ENCODE measurements at places on chromosomes 16 and 17.

GRCh38 chr16:886802-887731 is 83.7 kb downstream of the LMF1 start:
- DNase-seq = no peak

GRCh38 chr17:45229681-45230409 is 8.2 kb downstream of the FMNL1 start:
- DNase-seq = peak; percentile 57

DNA sequence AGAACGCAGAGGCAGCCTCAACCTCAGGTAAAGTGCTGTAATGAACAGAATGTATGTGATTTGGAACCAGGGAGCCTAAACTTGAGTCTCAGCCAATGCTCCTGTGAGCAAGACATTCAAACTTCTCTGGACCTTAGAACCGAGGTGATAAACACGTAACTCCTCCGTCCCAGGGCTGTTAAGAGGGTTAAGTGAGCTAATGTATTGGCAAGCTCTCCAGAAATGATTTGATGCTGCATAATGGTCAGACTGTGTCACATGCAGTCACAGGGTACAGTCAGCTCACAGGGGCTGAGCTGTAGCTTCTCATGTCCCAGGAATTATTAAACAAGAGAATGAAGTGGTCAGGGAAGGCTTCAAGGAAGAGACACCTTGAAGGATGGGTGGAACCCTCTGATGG is 10.0 kb upstream of the SLC4A1 start:
- no peak for DNase-seq

- DNase-seq = no peak
Measured at GRCh38 chr16:86073103-86073625, 174.2 kb downstream of the IRF8 start.

DNA sequence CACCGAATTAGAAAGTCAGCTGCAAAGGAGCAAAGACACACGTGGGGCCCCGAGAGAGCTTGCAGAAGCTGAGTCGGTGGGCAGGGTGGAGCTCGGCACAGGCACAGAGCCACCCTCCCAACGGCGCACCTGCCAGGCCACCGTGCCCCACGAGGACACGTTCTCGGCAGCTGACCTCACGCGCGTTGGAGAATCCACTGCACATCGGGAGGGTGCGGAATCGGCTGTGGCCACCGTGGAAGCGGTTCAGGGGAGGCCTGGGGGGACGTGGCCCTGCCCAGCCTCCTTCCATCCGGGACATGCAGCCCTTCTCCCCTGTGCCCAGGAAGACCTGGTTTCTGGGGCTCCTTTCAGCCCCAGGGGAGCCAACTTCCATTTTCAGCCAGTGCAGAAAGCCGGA is 20.9 kb upstream of the ZFPM1 start:
- DNase-seq = no peak

DNA sequence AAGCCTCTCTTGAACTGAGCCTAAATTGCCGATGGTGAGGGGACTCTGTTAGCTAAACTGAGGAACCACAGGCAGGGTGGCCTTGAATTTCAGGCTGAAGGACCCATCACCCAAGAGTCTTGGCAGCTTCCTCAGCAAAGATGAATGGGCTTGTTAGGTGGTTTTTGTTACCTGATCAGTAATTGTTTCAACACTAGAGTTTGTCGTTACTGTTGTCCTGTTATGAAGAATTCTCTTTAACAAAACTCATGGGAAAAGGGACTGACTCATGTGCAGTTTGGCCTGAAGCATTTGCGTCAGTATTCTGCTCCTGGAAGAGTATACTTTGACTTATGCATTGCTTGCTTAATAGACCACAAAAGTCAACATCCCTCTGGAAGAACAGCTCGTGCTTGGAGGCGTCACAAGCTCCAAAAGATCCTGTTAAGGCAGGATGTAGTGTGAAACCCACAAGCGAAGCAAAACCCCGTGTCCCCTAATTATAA is 206.0 kb downstream of the IRX3 start:
- DNase-seq = no peak

DNA sequence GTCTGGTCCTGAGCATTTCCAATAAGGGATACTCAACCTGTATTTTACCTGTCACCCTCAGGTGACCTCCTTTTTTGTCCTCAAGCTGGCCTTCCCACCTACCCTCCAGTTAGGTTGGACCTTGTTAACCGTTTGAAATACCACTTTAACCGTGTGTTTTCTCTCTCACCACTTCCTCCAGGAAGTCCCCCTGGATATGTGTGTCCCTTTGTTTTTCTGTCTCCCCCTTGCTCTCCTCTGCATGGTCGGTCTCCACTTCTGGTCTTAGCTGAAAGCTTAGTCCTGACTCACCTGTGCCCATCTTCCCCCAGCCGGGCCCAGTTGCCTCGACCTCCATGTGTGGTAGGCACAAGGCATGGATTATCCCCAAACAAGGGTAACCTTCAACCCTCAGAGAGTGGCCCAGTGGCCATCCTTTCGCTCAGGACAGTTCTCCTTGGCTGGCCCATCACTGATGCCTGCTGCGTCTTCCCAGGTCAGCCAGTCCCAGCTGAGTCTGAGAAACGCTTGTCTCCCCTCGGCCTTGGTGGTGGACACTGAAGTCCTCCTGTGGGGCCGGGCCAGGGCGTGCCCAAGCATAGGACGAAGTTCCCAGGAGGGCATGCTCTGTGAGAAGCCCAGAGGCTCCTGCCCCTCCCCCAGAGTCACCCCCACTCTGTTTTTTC is 20.0 kb downstream of the LASP1 start:
- no peak for DNase-seq

- DNase-seq = no peak
Measured at GRCh38 chr17:79152110-79152509, 77.5 kb downstream of the ENGASE start.

DNA sequence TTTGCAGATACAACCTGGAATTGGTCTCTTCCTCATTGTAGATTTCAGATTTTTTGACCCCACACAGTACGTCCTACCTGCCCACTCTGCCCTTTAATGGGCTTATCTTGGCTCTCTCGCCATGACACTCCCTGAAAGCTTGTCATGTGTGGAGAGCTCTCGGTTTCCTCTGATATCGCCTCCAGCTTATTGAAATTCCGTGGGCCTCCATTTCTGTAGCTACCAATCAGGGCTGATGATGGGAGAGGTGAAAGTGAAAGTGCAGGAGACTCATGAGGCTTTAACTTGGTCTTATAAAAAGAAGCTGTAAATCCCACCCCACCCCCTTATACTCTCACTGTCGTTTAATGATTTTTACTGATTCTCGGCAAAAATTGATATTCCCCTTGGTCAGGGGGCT is 17.7 kb downstream of the HOXB1 start:
- DNase-seq = no peak

GRCh38 chr17:82776454-82776853 is 24.6 kb downstream of the TBCD start:
- DNase-seq = no peak

Data from stimulated activated CD4-positive, alpha-beta T cell treated with anti-CD3 and anti-CD28 coated beads, Interleukin-4, amount 100 ng/mL, for 48 hours (primary cell).